Kidney tubule cell (primary cell): ENCODE measurements at places on chromosomes 7 and 10.

DNA sequence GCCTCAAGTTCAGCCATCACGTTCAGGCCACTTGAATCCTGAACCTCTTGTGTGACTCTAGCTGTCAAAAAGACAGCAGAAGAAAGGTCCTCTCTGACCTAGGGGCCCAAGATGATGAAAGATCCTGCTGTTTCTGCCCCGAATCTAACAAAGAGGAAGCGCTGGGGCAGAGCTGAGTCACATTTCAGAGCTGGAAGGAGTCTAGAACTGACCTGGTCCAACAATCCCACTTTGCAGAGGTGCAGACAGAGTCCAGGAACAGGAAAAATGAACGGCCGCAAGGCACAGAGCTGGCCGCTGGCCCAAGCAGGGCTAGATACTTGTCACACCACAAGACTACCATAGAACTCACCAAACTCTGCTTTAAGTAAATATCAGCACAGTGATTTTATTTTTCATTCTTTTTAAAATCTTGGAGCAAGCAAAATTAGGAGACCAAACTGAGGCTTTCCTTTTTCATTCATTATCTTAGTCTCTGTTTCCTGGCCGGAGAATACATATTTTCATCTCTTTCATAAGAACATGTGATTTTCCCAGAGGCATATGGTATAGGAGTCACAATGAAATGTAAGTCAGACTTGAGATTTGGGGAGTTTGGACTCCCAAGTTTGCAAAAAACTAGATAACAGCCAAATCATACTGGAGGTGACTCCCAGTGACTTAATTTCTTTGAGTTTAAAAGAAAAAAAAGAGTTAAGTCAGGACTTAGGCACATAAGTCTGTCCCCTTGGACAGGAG lies 52.8 kb downstream of the CHST15 start:
- DNase-seq = no peak

DNA sequence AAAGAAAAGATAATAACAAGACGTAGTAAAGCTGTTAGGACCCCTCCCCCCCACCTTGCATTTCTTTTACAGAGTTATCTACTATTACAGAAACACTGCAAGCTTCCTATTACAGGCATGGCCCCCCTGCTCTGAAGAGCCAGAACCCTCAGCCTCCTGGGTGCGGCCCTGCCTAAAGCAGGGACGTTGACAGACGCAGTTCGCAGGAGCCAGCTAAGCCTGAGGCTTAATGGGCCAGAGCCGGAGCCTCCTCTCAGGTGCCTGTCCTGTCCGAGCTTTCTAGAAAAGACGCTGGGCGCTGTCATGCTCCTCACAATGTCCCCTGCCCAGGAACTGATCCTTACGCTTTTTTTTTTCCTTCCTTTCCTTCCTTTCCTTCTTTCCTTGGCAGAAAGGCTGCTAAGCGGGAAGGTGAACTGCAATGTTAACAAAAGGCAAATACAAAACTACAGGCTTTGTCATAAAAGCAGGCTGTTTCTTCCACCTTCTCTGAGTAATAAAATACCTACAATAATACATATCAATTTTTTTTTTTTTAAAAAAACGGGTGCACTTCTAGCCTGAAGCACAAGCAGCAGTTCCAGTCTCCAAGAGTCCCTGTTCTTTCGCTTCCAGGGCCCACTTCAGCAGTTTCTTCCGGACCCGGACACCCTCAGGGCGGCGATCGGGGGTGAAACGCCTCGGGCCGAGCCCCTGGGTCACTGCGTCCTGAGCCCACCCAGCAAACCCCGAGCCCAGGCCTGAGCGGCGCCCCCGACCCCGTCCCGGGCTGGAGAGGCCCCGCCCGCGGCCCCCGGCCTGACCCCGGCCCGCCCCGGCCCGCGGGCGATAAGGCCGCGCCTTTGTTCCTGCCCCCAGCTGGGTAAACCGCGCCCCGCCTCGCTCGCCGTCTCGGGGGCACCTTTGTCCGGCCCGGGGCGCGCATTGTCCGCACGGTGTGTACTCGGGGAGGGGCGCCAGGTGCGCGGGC lies 11.2 kb downstream of the MNX1 start:
- no peak for DNase-seq

GRCh38 chr7:150361807-150362621 lies 6.6 kb upstream of the REPIN1 start:
- no peak for DNase-seq

DNA sequence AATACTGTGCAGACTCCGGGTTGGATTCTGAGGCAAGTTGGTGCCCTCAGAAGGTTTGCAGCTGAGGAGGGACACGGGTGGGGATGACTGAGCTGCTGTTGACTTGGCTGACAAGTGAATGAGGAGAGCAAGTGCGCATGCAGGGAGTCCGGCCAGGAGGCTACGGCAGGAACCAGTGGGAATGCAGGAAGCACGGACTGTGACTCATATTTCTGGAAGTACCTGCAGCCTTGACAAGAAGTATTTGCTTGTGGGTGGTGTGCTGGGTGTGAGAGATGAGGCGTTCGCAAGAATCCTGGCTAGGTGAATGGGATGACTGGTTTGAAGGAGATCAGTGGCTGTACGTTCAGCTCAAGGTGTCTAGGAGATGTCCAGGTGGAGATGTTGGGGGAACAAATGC lies 30.8 kb upstream of the FXYD4 start:
- peak; percentile 95 for DNase-seq

- peak; percentile 56 for DNase-seq
These were observed 105.1 kb downstream of the GATA3 start for GRCh38 chr10:8159341-8160165.

DNA sequence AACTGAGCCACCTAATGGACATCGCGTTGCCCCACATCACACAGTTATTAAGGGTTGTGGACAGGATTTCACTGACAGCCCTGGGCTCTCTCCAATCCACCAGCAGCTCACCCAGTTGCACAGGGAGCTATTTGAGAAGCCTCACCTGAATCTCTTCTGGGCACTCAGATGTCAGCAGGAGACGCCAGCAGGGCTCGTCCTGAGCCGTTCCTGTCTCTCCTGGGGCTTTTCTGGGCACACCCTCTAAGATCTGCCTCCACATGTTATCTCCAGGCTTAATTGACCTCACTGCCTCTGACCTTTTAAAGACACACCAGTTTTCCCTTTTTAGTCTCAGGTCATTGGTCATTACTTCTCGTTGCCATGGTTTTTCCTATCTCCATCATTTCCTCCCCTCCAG lies 63.0 kb downstream of the GRID1 start:
- no peak for DNase-seq

- DNase-seq = peak; percentile 23
These were observed 45.3 kb downstream of the BTBD16 start for GRCh38 chr10:122316224-122316884.

DNA sequence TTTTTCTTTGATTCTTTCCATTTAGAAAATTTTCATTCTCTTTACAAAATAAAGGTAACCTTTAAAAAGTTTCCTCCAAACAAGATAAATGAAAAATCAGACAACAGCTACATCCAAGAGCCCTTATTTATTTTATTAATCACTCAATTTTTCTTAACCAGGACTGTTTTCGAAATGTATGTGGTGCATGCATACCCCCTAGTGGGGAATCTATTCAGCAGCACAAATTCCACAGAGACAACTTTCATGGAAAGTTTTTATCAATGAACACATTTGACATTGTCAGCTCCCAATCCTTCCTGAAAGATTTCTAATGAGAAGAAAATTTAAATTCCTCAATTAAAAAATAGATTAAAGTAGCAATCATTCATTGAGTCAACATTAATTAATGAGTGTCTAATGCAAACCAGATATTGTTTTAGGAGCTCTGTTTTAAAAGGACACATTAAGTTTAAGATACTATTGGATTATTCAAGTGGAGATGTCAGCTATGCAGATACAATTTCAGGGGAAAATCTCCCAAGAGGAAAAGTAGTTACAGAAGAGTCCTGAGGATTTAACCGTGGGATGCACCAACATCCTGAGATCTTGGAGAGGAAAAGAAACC lies 5.2 kb upstream of the HTR7 start:
- peak; percentile 30 for DNase-seq

GRCh38 chr7:28908775-28909174 lies 49.4 kb downstream of the TRIL start:
- no peak for DNase-seq

- DNase-seq = no peak
These were observed 96.8 kb upstream of the SAMD8 start for GRCh38 chr10:75014516-75015230.

- DNase-seq = peak; percentile 62
These were observed 296.9 kb downstream of the SORCS3 start for GRCh38 chr10:104938031-104938430.

DNA sequence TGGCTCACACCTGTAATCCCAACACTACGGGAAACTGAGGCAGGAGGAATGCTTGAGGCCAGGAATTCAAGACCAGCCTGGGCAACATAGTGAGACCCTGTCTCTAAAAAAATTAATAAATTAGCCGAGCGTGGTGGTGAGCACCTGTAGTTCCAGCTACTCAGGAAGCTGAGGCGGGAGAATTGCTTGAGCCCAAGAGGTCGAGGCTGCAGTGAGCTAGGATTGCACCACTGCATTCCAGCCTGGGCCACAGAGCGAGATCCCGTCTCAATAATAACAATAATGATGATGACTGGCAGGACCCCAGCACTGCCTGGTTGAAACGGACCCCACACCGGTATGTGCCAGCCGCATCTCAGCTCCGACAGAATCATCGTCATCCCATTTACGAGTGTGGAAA lies 93.0 kb downstream of the ELFN1 start:
- DNase-seq = no peak

DNA sequence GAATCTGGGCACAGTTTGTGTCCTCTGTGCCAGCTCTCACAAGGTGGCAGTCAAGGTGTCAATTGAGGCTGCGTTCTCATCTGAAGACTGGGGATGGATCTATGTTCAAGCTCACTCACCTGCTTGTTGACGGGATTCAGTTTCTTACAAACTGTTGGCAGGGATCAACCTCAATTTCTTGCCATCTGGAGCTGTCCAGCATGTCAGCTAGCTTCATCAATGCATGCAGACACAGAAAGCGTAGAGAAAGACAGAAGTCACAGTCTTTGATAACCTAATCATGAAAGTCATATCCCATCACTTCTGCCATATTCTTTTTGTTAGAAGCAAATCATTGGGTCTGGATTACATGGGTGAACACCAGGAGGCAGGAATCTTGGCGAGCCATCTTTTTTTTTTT lies 32.0 kb upstream of the WAPL start:
- DNase-seq = no peak

- DNase-seq = peak; percentile 8
These were observed 247.3 kb upstream of the AOAH start for GRCh38 chr7:36971515-36972139.

DNA sequence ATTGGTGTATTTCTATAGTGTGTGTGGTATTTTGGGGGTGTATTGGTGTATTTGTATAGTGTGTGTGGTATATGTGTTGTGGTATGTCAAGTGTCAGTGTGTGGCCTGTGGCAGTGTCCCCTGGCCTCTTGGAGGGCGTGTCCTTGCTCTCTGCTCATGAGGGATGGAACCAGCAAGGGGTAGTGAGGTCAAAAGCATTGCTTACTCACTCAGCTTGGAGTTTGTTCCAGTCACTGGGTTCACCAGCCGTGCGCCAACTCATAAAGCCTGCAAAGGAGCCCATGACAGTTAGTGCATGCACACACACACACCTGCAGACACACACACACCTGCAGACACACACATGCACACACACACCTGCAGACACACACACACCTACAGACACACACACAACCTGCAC lies 4.3 kb upstream of the TRPV6 start:
- DNase-seq = peak; percentile 67

- DNase-seq = no peak
These were observed 889.9 kb upstream of the PHF14 start for GRCh38 chr7:10083766-10084165.

DNA sequence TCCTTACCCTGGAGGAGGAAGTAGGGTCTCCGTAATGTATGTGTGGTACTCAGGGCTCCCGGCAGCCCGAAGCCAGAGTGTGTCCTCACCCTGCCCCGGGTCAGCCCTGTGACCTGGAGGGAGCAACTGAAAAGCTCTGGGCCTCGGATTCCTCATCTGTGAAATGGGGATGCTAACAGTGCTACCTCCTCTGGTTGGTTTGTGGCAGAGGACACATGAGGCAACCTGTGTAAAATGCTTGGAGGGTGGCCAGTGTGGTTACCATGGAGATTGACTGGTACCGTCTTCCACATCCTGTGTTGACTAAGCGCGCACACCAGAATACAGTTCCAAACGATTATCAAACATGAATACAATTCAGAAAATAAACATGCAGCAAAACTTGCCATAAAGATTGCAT lies 163.8 kb upstream of the KLF6 start:
- peak; percentile 54 for DNase-seq

DNA sequence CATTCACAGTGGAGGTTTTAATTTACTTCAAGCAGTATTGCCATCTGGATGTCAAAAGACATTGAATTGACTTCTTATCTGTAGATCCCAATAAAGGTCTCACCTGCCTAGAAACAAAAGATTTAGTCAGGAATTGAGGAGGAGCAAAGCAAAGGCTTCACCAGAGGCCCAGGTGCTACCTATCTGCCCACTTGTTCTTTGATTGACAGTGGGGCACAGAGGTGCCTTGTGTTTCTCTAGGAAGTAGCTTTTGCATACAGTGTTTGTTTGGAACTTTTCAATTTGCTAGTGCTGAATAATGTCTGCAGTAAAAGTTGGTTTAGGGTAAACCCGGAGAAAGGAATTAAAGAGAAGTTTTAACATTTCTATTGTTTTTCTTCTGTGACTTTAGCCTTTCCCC lies 40.4 kb downstream of the AUTS2 start:
- no peak for DNase-seq

DNA sequence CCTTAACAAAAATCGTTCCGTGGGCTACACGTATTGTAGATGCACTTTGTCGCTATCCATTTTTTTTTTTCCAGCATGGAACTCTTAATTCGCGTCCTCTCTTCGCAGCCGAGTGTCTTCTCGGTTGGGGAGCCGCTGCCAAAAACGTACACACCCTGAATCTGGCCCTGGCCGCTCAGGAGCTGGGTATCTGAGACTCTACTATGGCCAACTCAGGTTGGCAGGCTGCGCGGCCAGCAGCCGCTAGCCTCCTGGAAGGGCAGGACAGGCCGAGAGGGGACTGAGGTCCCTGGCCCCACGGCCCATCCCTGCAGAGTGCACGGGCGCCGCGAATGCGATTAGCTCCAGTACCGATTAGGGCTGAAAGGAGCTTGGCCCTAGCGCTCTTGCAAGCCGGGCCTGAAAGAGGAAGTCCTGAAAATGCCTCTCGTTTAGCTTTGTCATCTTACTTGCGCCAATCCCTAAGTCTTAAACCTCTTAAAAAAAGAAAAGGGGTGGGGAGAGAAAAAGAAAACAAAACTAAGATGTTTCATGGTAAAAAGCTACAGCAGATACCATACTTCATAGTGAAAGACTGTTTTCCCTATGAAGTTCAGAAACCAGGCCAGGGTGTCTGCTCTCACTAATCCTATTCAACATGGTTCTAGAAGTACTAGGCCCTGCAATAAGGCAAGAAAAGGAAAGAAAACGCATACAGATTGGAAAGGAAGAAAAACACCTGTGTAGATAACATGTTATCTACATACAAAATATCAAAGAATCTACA lies 113.2 kb upstream of the RHEB start:
- DNase-seq = peak; percentile 27

GRCh38 chr10:23190872-23191763 lies 994 bp upstream of the PTF1A start:
- DNase-seq = no peak

GRCh38 chr7:44678101-44678470 lies 70.6 kb upstream of the ZMIZ2 start:
- no peak for DNase-seq
